ENCODE measurements at places on chromosomes 12 and 14.

DNA sequence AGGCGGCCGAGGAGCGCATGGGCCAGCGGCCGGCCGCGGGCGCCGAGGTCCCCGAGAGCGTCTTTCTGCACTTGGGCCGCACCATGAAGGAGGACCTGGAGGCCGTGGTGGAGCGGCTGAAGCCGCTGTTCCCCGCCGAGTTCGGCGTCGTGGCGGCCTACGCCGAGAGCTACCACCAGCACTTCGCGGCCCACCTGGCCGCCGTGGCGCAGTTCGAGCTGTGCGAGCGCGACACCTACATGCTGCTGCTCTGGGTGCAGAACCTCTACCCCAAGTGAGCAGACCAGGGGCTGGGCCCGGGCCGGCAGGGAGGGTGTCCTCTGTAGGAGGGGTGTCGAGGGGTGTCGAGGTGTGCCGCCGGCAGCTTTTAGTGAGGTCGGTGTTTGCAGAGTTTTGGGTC, 4.1 kb downstream of the TNFAIP2 start:
- DNase-seq = no peak

- DNase-seq = peak; percentile 63
These were observed 233.3 kb upstream of the FLRT2 start for GRCh38 chr14:85296456-85297210.

DNA sequence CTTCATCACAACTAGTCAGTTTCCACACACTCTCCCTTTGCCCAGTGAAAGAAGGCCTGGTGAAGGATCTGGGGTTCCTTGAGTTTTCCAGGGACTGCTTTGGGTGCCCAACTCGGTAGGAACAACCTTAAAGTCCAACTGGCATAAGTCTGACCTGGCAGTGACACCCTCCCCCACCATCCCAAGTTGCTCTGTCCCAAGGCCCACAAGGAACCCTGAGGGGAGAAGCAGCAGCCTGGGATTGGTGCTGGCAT, 1.6 kb downstream of the KMT2D start:
- peak; percentile 15 for DNase-seq

GRCh38 chr14:82359201-82359600, 825.5 kb upstream of the SEL1L start:
- no peak for DNase-seq

- no peak for DNase-seq
These were observed 47.6 kb upstream of the BDKRB2 start for GRCh38 chr14:96156804-96157760.

GRCh38 chr14:86673523-86673969, 1143.6 kb downstream of the FLRT2 start:
- no peak for DNase-seq

DNA sequence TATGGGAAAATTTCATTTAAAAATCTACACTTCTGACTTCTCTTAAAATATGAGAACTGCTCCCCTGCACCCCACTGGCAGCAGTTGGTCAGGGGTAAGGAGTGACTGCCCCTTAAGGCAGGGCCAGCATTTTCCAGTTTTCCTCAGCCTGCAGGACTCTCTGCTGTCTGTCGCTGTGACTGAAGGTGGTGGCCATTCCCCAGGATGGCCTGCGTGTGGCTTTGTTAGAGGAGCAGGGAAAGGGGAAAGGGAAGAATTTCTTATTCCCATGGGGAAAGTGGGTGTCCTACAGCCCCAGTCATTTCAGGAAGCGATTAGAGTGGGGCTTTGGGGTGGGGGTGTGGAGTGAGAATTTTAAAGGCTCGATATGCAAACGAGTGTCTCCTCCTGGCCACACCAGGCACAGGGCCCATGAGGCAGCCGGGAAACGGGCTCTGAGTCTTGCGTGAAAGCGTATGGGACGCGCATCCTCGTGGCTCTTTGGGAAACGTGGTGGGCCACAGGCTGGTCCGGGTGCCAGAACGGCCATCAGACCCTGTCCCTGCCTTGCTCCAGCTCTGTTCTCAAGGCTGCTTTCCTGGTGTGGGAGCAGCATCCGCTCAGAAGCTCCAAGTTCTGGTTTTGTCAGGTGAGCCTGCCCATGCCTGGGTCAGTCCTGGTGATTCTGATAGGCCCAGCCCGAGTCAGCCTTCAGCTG, 23.5 kb downstream of the ADGRD1 start:
- no peak for DNase-seq

DNA sequence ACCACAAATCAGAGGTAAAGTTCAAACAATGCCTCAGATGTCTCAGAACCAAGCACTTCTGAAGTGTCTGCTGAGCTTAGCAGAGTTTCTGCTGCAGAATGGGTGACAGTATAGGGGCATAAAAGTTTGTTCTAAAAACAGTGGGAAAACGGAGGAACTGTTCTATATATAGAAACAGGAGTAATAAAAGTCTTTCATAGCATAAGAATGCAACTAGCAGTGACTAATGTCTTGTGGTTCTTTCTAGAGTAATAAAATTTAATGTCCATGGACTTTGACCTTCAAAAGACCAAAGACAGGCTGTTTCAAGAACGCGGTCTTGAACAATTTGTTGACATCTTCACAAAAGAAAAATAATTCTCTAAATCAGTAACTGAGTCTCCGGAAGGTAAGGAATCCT, 107.5 kb upstream of the FAR2 start:
- no peak for DNase-seq

DNA sequence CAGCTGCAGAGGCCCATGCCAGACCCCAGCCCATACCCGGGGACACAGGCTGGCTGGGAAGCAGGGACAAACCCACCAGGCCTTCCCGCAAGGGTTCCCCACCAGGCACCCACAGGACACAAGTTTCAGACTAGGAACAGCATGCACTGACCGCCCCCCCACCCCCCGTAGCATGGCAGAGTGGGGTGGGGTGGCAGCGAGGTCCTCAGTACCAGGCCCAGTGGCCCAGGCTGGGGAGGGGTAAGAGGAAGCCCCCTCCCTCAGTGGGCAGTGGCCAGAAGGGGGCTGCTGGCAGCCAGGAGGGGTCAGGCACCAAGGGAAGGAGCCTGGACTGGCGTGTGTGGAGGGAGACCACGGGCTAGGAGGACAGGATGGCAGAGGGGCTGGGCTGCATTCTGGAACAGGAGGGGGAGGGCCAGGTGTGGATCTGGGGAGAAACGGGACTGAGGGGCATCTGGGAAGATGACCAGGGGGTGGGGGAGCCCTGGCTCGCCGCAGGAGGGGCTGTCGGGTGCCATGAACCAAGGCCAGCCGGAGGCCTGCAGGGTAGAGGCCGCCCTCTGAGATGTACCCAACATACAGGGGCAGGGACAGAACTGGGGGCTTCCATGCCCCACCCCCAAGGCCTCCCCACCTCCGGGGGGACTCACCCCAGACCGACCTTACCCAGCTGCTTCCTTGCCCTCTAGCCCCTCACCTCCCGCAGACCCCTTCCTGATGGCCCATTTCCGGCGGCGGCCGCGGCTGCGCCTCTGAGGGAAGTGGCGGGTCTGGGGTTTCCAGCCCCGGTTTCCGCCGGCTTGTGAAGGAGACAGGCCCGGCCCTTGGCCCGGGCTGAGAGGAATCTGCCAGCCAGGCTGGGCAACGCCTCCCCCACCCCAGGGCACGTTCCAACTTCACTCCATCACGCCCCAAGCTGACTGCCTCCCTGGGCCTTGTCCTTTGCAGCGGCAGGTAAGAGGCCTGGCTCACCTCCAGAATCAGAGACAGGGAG, 5.6 kb upstream of the JAG2 start:
- DNase-seq = peak; percentile 13

GRCh38 chr14:102089621-102090343, 2.9 kb upstream of the HSP90AA1 start:
- DNase-seq = no peak

- DNase-seq = no peak
These were observed 546.7 kb upstream of the SEL1L start for GRCh38 chr14:82080370-82080769.

GRCh38 chr12:460261-461230, 807 bp downstream of the B4GALNT3 start:
- no peak for DNase-seq

DNA sequence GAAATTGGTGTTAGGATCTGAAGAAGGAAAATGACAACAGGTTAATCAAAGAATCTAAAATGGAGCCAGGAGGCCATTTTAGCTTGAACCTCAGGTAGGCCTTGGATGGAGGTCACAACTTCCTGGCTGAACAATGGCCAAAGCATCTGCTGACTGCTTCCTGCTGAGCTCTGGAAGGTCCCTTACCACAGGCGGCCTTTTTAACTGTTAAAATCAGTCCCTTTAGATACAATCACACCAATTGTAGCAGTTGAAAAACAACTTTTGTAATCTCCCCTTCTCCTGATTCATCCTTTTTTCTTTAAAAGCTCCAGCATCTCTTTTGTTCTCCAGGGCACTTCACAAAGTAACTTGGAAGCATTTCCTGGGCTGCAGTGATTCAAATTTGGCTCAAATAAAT, 388.8 kb downstream of the PDZRN4 start:
- no peak for DNase-seq

DNA sequence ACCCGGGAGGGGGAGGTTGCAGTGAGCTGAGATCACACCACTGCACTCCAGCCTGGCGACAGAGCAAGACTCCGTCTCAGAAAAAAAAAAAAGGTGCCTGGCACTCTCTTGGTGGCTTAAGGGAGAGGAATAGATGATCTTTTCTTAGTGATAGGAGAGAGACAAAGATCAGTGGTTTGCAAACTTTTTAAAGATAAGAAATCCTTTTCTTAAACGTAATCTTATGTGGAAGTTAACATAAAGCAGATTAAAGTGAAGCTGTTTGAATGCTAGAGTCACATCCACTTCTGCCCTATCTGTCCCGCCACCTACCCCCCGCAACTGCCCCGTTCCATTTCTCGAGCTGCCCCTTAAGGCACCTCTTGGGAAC, 6.3 kb upstream of the NINJ2 start:
- no peak for DNase-seq

GRCh38 chr14:93207468-93208308, 632 bp downstream of the UBR7 start:
- peak; percentile 53 for DNase-seq

- no peak for DNase-seq
These were observed 23.4 kb downstream of the FBXO34 start for GRCh38 chr14:55294603-55295002.

DNA sequence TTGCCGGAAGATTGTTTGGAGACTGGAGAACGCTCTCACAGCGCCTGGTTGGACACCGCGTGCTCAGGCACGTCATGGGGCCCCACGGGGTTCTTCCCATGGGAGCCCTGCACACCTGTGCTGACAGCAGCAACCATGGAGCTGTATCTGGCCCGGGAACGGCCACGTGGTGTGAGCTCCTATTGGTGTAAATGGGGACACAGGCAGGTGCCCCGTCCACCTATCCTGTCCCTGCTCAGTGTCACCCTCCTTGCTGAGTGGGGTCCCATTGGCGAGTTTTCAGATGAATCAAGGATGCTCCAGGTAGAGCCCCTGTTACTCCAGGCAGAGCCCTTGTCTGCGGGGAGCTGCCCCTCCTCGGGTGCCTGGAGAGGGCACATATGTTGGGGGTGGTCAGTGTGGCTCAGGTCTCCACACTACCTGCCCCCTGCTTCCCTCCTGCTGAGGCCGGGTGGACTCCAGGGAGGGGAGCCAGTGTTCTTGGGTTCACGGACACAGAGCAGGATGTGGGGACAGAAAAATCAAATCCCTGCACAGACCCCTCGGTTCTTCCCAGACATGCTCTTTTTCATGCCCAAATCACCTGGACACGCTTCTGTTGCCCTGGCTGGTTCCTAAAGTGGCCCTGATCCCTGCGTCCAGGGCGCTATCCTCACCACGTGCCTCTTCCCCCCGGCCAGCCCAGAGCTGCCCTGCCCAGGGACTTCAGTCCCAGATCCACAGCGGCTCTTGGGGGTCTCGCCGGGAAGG, 250.1 kb downstream of the ADGRD1 start:
- DNase-seq = no peak

GRCh38 chr12:50625029-50625925, 120.5 kb downstream of the DIP2B start:
- DNase-seq = no peak

- DNase-seq = no peak
These were observed 17.2 kb upstream of the KCNA5 start for GRCh38 chr12:5026342-5026938.

DNA sequence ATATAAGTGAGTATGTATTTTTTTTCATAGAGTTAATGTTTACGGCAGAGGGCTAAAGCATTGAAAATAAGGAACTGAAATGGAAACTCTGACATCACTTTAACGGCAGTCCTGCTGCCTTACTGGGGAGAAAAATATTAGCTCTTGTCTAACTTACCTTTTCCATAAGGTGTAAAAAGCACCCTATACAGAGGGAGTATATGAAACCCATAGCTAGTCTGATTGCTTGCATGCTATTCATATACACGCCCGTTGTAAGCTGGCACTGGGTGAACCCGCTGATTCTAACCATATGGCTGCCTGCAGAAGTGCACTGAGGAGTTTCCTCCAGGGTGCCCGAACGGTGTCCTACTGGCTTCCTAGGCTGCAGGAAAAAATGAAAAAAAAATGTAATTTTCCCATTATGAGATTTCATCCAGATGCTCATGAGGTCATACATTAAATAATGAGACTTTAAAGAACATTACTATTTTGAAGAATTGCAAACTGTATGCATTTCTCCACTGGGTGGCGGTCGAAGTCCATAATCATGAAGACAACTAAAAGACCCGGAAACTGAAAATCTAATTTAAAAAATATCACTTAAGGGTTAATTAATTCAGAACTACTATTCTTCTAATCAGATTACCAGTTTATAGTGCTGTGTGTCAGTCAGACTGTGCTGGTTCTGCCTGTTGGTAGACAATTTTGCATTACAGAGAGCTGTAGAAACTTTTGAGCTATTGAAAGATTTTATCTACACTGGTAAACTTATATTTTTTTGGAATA, 144.7 kb downstream of the ALX1 start:
- DNase-seq = peak; percentile 41

- DNase-seq = no peak
These were observed 26.4 kb downstream of the TMEM132D start for GRCh38 chr12:129877411-129877810.

DNA sequence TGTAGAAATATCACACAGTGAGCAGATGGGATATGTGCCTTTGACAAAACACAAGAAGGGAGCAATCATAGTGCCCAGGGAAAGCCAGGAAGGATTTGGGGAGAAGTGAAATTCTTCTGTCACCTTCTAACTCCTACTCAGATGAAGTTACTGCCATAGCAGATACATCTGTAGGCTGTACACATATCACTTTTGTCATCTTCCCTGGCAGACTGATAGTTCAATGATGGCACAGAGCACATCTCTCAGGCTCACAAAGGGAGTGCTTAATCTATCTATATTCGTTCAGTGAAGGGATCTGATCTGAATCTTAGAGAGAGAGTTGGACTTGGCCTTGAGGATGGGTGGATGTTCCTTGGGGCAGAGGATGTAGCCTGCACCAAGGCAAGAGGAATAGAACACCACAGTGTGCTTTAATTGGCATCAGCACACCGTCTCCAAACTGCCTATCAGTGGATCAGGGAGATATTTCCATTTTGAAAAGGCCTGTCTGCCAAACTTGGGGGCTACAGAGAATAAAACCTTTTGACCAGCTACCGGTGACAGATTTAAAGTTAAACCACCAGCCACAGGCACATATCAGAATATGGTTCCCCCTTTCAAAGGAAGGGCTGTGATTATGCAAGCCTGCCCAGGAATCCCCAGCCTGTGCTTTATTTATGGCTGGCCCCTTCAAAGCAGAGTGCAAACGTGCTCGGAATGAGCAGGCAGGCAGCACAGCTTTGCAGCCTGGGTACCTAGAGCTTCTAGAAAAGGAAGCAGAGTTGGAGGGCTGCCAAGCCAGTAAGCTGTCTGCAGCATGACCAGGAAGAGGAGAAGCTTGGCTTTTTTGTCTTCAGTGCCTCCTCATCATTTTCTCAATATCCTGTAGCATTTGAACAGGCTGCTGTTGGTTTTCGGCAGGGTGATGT, 165.5 kb upstream of the DYRK2 start:
- peak; percentile 40 for DNase-seq
